ENCODE measurements at places on chromosomes 13 and 19. TPM values are rescaled to one million over a fixed set of nuclear protein-coding genes. Genes with fewer than 3 reads are reported as not detected.

DNA sequence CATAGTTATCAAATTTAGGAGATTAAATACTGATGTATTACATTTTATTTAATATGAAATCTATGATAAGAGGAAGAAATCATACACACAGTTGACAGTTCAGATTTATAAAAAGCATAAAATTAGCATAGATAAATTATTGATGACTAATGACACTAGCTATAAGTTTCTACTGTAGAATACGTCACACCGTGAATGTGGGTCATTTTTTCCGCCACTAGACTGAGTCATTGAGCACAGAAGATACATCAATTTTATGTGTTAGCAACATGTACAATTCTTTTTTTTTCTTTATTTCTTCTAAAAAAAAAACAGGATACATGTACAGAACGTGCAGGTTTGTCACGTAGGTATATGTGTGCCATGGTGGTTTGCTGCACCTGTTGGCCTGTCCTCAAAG is 22.2 kb downstream of the AP2S1 start:
- H3K36me3 ChIP-seq, result no peaks in the 10 kb centered on the region
- peaks cover 7% of the 10 kb centered on the region for H3K4me1 ChIP-seq
- no peak overlapping the region for H3K4me3 ChIP-seq
- peak overlapping the region; percentile 95 for H3K27ac ChIP-seq
- DNase-seq, result peak; percentile 57
- no peaks in the 10 kb centered on the region for H3K27me3 ChIP-seq

DNA sequence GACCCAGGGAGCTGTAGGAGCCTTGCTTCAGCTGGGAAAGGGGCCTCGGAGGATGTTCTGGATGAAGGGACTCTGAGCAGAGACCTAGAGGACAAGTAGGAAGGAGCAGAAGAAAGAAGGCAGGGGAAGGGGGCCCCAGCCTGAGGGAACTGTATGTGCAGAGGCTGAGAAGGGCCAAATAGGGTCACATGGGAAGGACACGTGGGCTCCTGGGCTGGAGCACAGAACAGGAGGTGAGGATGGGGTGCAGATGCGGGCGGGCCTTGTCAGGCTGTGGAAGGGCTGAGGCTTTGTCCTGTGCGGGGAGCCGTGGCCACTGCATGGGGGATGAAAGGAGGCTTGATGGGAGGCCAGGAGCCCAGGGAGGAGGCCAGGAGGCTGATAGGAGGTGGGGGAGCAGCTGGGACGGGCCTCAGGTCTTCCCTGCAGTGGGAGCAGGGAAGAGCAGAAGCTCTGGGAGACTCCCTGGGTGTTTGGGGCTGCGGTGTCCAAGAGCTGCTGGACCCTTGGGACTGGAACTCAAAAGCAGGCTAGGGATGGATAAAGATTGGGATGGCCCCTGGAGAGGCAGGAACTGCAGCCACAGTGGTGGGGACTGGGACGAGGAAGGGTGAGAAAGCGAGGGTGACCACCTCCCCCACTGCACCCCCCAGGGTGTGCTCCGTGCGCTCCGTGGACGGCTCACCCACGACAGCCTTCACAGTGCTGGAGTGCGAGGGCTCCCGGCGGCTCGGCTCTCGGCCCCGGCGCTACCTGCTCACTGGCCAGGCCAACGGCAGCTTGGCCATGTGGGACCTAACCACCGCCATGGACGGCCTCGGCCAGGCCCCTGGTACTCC is 11.4 kb upstream of the LTBP4 start:
- H3K4me3 ChIP-seq, result no peak overlapping the region
- no peak for DNase-seq
- no peaks in the 10 kb centered on the region for H3K36me3 ChIP-seq
- H3K4me1 ChIP-seq, result peaks cover 6% of the 10 kb centered on the region
- H3K27ac ChIP-seq, result no peak overlapping the region

GRCh38 chr13:41034881-41035280 is 15.8 kb upstream of the ELF1 start:
- no peaks in the 10 kb centered on the region for H3K36me3 ChIP-seq
- H3K4me1 ChIP-seq, result peaks cover 14% of the 10 kb centered on the region

Gene UBE2M
- 60.4 TPM for total RNA-seq

DNA sequence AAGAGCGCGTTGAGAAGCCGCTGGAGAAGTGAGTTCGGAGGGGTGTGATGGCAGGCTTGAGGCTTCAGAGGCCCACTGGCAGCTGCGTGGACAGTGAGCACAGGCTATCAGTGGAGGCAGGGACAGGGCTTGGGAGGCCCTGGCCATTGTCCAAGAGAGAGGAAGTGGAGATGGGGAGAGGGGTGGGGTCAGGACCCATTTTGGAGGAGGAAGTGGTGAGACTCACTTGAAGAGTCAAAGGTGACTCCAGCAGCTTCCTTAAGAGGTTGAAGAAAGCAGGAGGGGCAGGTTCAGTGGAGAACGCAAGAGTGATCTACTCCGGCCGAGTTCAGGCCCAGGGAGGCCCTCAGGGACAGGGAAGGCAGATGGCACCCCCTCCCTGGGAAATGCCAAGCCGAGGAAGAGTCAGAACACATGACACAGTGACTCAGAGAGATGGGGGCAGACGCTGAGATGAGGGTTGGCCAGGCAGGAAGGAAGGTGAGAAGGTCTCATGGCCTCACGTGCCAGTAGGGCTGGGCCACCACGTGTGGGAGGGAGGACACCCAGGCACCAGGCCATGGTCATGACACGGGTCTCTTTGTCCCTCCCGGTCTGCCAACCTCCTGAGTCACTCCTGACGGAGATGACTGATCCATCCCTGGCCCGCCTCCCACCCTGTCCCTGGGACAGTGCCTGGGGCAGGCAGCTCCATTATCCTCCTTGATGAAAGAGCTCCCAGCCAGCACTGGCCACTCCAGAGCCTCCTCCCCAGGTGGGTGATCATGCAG is 10.1 kb upstream of the CD22 start:
- peaks cover 10% of the 10 kb centered on the region for H3K4me1 ChIP-seq
- no peaks in the 10 kb centered on the region for H3K36me3 ChIP-seq
- H3K27ac ChIP-seq, result peak overlapping the region; percentile 76
- peak; percentile 97 for DNase-seq
- no peak overlapping the region for H3K4me3 ChIP-seq

Gene STXBP2
- 1.8 TPM for total RNA-seq

GRCh38 chr19:40136818-40137217 is 46.1 kb upstream of the ZNF780A start:
- H3K27ac ChIP-seq, result no peak overlapping the region
- peaks cover 17% of the 10 kb centered on the region for H3K27me3 ChIP-seq
- H3K4me3 ChIP-seq, result no peak overlapping the region
- no peaks in the 10 kb centered on the region for H3K36me3 ChIP-seq
- H3K4me1 ChIP-seq, result no peaks in the 10 kb centered on the region

Gene TNFRSF19
- total RNA-seq, result 5.4 TPM

Gene KCNN1
- total RNA-seq, result not detected

GRCh38 chr19:20513189-20513904 is 52.2 kb downstream of the ZNF737 start:
- no peak for DNase-seq
- H3K36me3 ChIP-seq, result no peaks in the 10 kb centered on the region
- H3K27ac ChIP-seq, result no peak overlapping the region
- no peaks in the 10 kb centered on the region for H3K27me3 ChIP-seq
- H3K4me3 ChIP-seq, result no peak overlapping the region
- no peaks in the 10 kb centered on the region for H3K4me1 ChIP-seq

Gene SLC44A2
- total RNA-seq, result 17.4 TPM

GRCh38 chr19:42657556-42657955 is 62.8 kb upstream of the CEACAM8 start:
- no peaks in the 10 kb centered on the region for H3K36me3 ChIP-seq
- peak; percentile 63 for DNase-seq
- H3K4me1 ChIP-seq, result no peaks in the 10 kb centered on the region
- no peak overlapping the region for H3K27ac ChIP-seq
- H3K27me3 ChIP-seq, result peaks cover 12% of the 10 kb centered on the region

GRCh38 chr13:113413898-113414282 is 39.4 kb downstream of the ADPRHL1 start:
- H3K4me3 ChIP-seq, result no peak overlapping the region
- H3K4me1 ChIP-seq, result peaks cover 25% of the 10 kb centered on the region
- no peak overlapping the region for H3K27ac ChIP-seq
- peak; percentile 51 for DNase-seq
- no peaks in the 10 kb centered on the region for H3K36me3 ChIP-seq
- H3K27me3 ChIP-seq, result no peaks in the 10 kb centered on the region

DNA sequence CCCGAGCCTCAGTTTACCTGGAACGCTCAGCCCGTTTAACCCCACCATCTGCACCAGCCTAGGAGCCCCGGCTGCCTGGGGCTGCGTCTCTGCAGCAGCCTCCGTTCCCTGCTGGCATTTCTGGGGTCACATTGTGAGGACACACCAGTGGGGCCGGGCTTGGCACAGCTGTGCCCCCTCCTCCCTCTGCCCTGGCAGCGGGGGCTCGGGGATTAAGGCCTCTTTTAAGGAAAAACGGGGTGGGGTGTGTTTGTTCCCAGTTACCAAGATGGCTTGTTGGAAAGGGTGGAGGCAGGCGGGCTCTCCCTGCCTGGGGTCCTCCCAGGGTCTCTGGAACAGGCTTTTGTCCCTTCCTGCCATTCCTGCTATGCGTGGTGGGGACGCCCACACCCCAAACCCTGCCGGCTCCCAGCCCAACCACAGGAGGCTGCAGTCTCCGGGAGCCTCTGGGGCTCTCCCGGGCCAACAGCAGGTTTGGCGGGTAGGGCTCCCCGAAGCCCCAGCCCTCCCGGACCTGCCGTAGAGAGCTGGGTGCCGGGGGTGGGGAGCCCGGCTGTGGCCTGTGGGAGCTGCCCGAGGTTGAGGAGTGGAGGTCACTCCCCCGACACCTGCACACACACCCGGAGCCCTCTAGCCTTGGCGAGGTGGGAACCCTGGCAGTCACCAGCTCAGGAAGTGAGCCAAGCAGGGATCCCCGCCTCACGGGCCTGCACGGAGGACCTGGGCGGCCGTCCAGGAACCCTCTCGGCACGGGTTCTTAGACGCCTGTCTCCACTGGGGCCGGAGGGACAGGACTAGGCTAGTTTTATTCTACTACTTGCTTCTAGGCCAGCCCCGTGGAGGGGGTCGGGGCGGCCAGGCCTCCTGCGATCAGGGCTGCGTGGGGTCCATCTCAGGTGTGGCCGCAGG is 36.9 kb downstream of the GADD45B start:
- no peaks in the 10 kb centered on the region for H3K4me1 ChIP-seq
- DNase-seq, result no peak
- H3K27ac ChIP-seq, result no peak overlapping the region
- no peak overlapping the region for H3K4me3 ChIP-seq

DNA sequence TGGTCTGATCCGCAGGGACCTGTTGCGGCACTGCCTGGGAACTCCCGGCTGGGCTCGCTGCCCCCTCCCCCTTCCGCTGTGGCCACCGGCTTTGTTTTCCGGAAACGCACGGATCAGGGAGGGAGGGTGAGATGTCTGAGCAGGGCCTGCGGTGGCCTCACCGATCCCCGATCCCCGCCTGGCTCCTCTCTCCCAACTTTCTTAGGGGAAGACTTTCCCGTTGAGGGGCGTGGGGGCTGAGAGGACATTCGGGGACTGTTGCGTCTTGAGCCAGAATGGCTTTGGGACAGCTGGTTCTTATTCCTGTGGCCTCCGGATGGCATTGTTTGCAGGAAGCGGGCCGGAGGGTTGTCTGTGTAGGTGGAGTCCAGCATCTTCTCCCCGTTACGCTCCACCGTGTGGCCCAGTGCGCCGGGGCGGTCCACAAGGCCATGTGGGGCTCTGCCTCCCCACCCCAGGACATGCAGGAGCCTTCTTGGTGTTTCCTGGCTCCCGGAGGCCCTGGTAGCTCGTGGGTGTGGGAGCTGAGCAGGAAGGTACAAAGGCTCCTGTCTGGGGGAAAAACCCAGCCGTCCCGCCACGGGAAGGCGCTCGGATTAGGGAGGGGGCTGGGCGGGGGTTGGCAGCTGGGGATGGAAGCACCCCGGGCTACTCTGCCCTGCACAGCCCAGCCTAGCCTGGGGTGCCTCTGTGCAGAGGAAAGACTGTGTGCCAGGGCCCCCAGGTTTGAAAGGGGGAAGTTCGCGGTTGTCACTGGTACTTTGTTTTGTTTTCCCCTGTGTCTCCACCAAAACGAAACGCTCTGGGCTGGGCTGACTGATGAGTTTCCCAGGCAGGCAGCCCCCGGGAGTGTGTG is 1.3 kb downstream of the CSNK1G2 start:
- peak overlapping the region; percentile 96 for H3K4me3 ChIP-seq
- peak overlapping the region; percentile 86 for H3K27ac ChIP-seq
- DNase-seq, result peak; percentile 82
- H3K27me3 ChIP-seq, result no peaks in the 10 kb centered on the region

GRCh38 chr13:61045251-61045650 is 370.4 kb downstream of the PCDH20 start:
- H3K4me1 ChIP-seq, result no peaks in the 10 kb centered on the region
- H3K27me3 ChIP-seq, result no peaks in the 10 kb centered on the region
- DNase-seq, result no peak
- no peak overlapping the region for H3K4me3 ChIP-seq

All from GM23248 (cell line).